NCI-H1436 treated with DMSO at 0.1 percent for 48 hours (cell line): ENCODE measurements at places on chromosomes 3 and 15.

GRCh38 chr3:126116526-126116925 is 32.6 kb upstream of the SLC41A3 start:
- DNase-seq = no peak

DNA sequence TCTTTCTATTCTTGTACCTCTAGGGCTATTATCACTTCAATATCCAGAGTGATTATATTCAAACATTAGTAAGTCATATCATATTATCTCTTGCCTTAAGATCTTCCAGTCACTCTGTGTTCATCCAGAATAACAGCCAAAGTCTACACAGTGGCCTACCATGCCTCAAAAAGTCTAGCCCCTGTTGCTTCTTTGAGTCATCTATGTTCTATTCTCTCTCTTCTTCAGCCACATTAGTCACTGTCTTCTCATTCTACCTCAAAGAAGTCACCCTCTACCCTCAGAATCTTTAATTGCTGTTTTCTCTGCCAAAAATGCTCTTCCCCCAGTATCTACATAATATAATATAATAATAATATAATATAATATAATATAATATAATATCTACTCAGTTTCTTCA is 356.0 kb downstream of the NLGN1 start:
- no peak for DNase-seq

- no peak for DNase-seq
Measured at GRCh38 chr3:22373827-22374226, 622.8 kb upstream of the ZNF385D start.

GRCh38 chr3:112170046-112170445 is 37.0 kb upstream of the GCSAM start:
- no peak for DNase-seq

DNA sequence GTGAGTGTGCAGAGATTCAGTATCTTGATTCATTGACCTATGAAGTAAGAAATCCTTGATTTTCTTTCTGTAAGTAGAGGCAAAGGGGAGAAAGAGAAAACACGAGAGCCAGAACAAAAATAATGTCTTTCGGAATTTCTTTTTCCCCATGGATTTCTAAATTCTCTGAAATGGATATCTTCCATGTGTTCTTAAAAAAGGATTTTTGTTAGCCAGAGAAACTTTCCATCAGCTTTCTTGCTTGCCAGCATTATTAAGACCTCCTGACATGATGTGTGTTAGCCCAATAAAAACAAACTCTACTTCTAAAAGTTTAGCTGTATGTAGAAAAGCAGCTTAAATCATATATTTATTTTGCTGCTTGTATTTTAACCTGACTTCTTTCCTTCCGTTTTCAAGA is 122.3 kb upstream of the AADACL2 start:
- DNase-seq = no peak

- DNase-seq = no peak
Measured at GRCh38 chr3:146892041-146892440, 286.9 kb upstream of the PLSCR5 start.

GRCh38 chr3:142896996-142897395 is 8.1 kb upstream of the PCOLCE2 start:
- no peak for DNase-seq
